ENCODE measurements at places on chromosomes 5 and 9.

DNA sequence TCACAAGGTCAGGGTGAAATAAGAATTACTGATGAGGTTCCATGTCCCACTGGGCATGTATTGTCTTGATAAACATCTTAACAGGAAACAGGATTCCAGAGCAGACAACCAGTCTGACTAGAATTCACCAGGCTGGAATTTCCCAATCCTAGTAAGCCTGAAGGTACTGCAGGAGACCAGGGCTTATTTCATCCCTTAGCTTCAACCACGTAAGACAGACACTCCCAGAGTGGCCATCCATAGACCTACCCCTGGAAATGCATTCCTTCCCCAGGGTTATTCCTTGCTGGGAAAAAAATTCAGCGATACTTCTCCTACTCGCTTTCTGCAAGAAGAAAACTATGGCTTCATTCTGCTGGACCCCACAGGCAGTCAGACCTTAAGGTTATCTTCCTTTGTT lies 785.4 kb downstream of the NR2F1-AS1 start:
- DNase-seq = no peak

GRCh38 chr5:31638748-31639418 lies at the start of gene PDZD2:
PDZD2 (plus strand) TSS chr5:31639131.
- peak; percentile 88 for DNase-seq

- DNase-seq = no peak
Observed at GRCh38 chr9:7788772-7789171, 10.8 kb downstream of the DMAC1 start.

- DNase-seq = no peak
Observed at GRCh38 chr9:123735376-123735775, 194.6 kb downstream of the DENND1A start.

- no peak for DNase-seq
Observed at GRCh38 chr9:72978744-72979143, 25.9 kb upstream of the ALDH1A1 start.

DNA sequence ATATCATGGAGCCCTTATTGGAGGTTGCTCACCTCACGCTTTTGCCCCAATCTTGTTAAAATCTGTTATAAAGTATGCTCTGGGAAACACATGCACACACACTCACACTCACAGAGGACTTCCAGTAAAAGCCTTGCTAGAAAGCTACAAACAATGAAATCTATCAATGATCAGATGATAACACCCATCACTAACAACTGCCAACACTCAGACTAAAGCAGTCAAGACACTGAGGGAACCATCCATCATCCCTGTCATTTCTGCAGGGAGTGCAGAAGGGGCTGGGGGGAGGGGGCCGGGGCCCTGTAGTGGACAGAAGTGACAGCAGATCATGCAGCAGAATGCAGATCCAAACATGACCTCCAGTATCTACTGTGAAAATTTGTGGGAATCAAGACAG lies 179.1 kb downstream of the AOPEP start:
- DNase-seq = no peak

DNA sequence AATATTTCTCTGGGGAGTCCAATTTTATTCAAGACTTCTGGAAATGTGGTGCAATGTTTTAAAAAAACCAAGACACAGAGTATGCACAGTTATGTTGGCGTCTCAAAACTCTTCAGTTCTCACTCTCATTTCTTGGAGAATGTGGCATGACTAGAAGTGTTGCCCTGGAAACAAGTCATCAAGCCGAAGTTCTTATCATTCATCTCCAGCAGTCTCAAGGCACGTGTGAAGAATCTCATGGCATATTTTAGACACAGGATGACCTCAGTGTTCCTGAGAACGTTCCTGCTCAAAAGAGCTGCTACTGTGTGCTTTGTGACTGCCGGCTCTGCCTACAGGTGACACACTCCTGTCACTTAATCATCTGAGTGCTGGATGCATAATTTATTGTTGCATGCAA lies 147.4 kb upstream of the IRX4 start:
- no peak for DNase-seq

DNA sequence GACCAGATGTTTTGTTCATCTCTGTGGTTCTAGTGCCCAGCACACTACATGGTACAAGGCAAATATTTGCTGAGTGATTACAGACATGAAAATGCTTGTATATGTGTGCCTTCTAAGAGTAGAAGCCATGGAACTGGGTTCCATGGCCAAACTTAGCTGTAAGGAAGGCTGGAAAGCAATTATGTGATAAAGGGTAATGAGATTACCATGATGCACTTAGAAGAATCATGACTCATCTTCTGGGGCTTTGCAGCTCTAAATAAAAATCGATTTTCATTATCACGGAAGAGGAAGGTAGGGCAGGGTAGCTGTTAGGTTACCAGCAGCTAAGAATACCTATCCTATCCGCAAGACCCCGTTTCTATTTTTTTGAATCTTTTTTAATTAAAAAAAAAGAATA lies 28.0 kb downstream of the RFK start:
- DNase-seq = peak; percentile 32

DNA sequence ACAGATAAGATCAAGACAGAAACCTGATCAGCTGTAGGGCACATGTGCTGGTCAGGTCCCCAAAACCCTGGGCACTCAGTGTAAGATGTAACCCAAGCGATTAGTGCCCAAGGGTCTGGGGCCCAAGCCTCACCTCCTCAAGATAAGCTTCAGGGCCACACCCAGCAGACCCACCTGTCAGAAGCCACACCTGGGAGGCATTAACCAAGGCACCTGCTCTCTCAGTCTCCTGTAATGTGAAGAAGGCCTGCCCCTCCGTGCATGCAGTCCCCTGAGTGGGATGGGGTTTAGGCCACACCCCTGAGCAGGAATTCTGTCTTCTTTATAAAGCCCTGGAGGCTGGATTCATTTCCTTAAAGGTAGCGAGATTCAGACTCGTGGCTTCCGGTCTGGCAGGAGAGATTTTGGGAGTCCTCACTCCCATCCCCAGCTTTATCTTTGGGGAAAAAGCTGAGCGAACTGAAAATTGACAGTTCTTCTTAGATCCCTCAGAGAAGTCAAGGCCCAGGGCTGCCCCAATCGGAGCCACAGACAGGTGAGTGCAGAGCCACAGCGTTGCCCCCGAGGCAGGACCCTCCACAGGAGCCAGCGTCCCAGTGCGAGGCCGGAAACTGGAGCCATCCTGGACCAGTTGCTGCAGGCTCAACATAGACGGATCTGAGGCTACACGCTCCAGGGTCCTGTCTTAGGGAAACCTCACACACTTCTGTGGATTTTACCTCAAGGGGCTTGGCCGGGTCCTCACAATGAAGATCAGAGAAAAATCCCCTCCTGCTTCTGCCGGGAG lies 357.6 kb upstream of the IRX4 start:
- DNase-seq = no peak

- DNase-seq = no peak
Observed at GRCh38 chr5:120769312-120769872, 305.3 kb downstream of the PRR16 start.

DNA sequence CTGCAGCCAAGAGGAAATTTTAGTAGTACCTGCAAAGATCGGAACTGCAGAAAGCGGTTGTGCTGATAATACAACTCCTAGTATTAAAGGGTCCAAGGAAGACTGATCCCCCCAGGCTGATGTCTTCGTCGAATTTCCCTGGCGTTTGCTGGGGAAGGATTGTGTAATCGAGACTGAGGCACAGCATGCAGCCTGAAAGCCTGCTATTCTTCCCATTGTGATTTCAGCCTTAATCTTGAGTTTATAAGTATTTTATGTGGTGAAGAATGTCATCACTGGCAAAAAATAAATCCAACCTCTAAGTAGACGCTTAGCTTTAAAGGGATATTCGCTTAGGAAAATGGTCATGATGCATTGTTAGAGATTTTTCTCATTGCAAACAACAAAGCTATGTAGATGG lies 21.3 kb upstream of the LMX1B start:
- no peak for DNase-seq

DNA sequence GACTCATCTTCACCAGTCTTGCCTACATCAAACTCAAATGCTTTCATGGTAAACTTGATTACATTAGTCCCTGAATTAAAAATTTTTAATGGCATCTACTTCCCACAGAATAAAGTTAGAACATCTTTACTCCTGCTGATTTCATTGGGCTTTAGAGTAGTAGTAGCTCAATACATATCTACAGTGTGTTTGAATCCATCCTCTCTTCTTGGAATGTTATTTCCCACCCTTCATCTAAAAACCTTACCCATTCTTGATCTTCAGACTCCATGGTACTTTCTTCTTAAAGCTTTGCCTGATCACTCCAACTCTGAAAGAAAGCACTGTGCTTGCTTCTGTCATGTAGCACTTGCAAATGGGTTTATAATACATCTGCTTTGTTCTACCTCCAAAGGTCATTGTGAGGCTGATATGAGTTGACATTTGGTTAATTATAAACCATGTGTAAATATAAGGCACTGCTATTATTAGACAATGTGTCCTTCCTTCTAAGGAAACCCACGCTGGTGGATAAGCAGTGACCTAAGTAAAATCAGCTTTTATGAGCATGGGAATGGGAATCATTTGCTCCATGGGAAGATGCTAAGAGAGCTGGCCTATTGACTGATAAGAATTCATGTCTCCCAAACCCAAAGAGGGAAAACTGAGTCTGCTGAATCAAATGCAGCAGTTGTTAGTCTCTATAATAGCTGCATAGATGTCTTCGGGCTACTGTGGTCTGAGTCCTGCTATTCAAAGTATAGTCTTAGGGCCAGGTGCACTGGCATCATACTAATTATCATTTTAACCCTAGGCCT lies 7.5 kb upstream of the PRLR start:
- DNase-seq = no peak

DNA sequence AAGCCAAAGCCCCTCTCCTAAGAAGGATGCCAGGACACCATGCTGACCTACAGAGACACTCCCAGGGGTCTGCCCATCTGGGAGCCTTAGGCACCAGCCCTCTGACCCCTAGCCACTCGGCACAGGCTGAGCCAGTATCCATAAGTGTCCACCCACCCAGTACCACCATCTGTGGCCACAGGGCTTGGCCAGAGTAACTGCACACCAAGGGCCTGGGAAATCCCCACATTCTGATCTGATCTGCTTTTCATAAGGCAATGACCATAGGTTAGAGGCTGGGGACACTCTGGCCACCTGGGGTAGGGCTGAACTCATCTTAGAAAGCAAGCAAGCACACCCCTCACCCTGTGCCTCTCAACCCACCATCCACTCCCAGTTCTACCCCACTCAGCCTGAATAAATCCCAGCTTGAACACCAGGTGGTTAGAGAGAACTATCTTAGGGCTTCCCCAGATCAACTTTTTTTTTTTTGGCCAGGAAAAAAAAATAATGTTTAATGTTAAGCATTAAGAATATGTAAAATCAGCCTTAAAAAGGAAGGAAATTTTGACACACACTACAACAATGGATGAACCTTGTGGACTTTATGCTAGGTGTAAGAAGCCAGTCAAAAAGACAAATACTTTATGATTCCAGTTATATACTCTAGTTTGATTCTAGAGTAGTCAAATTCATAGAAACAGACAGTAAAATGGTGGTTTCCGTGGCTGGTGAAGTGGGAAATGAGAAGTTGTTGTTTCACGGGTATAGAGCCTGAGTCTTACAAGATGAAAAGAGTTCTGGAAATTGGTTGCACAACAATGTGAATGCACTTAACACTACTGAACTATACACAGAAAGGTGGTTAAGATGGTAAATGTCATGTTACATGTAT lies 6.2 kb downstream of the GNPDA1 start:
- DNase-seq = no peak

GRCh38 chr5:108669462-108669861 lies 78.2 kb upstream of the FER start:
- no peak for DNase-seq
